ENCODE measurements at places on chromosomes 4 and X.

- no peak for DNase-seq
Observed at GRCh38 chr4:87100168-87100567, 120.2 kb downstream of the KLHL8 start.

DNA sequence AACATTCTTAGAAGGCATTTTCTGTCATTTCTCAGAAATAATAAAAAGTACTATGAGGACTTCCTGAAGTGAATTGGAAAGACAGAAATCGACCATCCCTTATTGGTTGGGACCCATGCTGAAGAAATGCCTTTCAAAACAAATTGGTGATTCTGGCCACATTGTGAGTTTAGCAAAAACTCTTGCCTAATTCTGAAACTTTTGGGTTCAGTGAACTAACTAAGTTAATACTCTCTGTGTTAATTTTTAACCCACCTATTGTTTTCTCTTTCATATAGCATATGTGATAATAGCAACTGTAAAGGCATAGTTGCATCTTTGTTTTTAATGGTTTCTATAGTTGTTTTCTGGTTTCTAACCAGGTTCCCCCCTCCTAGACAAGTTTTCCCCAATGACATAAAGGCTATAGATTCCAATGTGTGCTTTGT, 129.3 kb upstream of the FAT1 start:
- no peak for DNase-seq

GRCh38 chr4:184514121-184514988, 40.0 kb upstream of the IRF2 start:
- DNase-seq, result peak; percentile 26

- DNase-seq, result no peak
Observed at GRCh38 chrX:65574356-65574755, 39.8 kb upstream of the LAS1L start.

- DNase-seq, result no peak
Observed at GRCh38 chr4:20954541-20954940, 254.3 kb downstream of the PACRGL start.

DNA sequence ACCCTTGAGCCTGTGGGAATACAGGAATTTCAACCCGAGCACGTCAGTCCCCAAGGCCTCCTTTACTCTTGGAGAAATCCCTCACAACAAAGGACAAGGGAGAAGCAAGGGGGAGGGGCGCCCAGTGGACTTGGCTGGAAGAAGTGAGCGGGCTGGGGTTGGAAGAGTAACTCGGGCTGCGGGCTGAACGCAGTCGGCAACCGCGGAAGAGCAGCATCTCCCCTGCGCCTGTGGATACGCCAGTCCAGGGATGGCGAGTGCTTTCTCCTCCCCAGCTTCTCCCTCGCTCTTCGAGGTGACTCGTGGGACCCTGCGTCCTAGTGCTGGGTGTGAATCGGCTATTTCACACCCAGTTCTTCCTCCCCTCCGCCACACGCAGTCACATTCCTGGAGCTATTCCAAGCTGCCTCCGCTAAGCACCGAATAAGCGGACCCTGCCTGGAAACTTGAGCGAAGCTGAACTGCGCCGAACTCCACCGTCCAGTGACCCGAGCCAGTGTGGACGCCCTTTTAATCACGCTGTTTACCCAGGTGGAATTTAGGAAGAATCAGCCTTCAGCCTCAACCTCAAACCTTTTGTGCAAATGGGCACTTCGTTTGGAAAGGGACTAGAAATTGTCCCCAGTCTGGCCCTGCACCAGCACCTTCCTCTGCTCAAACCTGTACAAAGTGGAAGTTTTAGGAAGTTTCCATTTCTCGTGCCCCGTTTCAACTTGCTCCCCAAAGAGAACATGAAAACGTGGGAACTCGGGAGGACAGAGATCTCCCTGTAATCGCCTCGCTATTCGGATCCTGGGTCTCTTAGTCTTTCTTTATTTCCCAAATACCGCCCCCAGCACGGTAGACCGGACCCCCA, 64.3 kb upstream of the WDR17 start:
- DNase-seq, result no peak

Data from CD4-positive, alpha-beta T cell treated with Interleukin-2 at 100 ng/mL for 4 hours (primary cell).